ENCODE measurements at places on chromosomes 11 and 22.

DNA sequence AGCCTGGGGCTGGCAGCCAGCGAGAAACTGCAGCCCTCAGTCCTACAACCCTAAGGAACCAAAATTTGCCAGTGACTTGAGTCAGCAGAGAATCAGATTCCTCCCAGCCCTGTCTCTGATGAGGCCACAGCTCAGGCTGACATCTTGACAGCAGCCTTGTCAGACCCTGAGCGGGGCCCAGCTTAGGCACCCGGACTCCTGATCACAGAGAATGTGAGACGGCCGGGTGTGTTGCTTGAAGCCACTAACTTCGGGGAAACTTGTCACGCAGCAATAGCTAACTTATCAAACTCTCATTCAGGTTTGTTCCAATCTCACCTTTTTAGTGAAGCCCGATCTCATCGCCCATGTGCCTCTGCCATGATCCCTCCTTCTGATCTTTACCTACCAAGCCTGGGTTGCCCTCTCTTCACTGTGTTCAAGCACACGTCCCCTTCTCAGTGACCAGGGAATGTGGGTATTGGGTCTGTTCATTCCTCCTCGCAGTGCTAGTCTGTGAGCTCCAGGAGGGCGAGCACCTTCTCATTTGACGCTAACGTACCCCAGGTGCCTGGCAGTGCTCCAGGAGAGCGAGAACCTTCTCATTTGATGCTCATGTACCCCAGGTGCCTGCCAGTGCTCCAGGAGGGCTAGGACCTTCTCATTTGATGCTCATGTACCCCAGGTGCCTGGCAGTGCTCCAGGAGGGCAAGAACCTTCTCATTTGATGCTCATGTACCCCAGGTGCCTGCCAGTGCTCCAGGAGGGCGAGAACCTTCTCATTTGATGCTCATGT is 280.7 kb downstream of the BRD1 start:
- no peak for DNase-seq

DNA sequence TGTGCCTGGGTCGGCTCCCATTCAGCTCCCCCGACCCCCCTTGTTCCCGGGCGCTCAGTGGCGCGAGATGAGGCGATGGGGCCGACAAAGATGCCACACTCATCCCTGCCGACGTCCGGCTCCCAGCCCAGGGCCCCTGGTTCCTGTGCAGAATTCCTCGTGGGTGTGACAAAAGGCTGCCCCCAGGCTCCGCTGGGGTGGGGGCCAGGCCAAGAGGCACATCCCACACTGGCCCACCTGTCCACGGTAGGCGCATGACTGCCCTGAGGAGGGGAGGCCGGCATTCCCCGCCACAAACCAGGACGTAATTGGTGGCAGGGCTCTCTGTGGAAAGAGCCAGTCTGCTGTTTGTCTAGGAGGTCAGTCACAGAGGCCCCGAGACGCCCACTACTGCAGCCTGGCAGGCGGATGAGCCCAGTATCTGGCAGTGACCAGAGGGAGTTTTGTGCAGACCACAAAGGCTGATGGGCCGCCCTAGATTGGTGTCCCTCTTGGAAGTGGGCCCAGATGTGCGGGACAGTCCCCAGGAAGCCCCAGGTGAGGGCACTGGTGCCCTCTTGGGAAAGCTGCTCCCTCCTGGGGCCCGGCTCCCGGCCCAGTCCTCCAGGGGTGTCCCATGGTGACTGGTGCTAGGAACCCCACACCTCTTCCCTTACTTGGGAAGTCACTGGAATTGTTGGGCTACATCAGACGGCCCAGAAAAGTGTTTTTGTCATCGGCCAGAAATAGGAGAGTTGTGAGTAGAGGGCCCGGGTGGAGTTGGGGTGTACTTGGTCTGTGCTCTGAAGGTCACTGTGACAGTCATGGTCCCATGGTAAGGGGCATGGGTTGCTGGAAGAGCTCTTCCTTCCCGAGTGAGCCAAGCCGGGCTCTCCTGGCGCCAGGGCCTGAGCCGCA is 5.8 kb downstream of the CCND1 start:
- DNase-seq: no peak

DNA sequence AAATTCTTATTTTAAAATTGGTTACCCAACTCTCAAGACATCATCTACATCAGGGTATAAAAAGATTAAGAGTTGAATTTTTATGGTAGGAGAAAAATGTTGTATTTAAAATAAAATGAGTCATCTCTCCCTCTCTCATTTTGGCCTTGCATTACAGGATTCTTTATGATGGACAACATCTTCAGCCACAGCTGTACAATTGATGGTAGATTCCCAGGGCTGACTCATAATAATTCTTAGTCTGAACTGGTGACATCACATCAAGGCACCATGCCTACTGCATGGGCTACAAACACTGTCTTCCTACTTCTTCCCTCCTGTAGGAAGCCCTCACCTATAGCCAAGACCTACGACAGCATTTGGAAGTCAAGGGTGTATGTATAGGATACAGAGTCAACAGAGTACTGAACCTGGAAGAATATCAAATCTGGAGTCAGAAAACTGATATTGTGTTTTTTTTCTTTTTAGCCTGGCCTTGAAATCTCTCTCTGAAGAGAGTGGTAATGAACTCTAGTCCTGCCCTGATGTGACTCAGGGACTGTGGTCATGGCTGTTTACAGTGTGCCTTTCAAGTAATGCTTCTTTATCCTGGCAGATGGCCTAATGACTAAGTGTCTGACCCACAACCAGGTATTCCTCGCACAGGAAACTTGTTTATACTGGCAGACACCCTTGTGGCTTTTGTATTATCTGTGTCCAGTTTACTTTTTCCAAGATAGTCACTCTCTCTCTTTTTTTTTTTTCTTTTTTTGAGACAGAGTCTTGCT is 32.5 kb downstream of the MRGPRX2 start:
- DNase-seq: peak; percentile 64

GRCh38 chr22:48523091-48523490 is 1304.6 kb downstream of the BRD1 start:
- DNase-seq: no peak

DNA sequence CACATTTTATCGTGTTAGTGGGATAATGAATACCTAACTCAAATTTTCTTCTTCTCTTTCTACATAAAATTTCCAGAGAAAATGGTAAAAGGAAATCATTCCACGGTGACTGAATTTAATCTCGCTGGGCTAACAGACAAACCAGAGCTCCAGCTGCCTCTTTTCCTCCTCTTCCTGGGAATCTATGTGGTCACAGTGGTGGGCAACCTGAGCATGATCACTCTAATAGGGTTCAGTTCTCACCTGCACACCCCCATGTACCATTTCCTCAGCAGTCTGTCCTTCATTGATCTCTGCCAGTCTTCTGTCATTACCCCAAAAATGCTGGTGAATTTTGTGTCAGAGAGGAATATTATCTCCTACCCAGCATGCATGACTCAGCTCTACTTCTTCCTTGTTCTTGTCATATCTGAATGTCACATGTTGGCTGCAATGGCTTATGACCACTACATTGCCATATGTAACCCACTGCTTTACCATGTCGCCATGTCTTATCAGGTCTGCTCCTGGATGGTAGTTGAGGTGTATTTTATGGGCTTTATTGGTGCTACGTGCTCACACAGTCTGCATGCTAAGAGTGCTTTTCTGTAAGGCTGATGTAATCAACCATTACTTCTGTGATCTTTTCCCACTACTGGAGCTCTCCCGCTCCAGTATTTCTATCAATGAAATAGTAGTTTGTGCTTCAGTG is 24.1 kb downstream of the OR10D3 start:
- no peak for DNase-seq

DNA sequence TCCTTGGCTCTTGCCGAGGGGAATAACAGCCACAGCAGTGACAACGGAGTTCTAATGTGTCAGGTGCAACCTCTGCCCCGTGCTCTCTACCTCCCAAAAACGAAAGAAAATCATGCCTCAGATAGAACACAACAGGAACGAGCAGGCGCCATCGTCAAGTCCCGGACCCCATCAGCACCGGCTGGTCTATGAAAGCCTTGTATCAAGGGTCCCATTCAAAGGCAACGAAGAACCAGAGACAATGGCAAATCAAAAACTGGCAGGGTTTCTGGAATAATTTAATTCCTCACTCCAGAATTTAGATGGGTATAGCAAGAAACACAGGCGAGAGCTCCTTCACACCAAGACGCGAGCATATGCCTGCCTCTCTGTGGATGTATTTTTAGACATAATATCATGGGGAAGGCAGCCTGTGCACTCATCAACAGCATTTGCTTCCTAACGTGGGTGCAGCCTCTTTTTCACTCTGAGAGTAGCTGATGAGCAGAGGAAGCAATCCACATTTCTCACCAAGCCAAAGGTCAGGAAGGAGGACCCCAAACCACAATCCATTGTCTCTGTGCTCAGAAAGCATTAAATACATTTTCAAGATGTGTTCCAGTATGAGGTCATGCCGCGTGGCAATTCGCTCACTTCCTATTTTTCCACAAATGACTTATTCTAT is 193.4 kb upstream of the BLID start:
- DNase-seq: peak; percentile 49

DNA sequence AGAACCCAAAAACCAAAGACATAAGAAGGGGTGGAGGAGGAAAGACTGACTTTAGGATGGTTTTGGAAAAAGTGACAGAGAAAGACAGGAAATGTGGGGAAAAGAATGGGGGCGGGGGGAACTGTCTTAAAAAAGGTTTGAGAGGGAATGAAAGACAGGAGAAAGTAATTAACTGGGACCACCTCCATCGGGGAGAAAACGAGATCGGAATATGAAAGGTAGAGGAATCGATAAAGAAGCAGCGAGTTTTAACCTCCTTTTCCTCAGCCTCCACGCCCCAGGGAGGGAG is 524 bp downstream of the MTMR2 start:
- DNase-seq: no peak

- no peak for DNase-seq
Observed at GRCh38 chr11:124075841-124076651, 34.9 kb upstream of the OR10G7 start.

GRCh38 chr11:107741044-107741823 is 29.4 kb upstream of the SLN start:
- peak; percentile 45 for DNase-seq

DNA sequence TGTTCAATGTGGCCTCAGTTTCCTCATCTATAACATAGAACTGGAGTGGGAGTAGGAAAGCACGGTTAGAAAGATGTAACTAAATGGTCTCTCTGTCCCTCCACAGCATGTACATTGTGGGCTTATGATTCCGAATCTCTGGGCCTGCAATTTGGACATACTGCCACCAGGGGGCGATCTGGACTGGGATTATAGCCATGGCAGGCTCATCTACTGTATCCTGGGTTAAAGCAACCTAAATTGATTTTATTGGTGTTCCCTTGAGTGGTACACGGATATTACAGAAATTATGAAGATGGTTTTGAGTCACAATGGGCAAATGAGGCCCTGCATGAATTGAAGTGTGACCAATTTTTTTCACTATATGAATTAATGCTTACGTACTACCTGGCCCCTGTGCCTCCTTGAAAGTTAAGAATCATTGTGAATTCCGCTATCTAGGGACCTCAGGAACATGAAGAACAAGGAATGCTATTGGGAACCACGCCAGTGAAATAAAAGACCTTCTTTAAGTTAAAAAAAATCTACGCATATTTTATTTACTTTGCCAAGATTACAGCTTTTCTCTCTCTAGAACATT is 32.9 kb downstream of the TST start:
- DNase-seq: no peak

GRCh38 chr22:38740116-38740723 is 15.6 kb downstream of the SUN2 start:
- DNase-seq: no peak

DNA sequence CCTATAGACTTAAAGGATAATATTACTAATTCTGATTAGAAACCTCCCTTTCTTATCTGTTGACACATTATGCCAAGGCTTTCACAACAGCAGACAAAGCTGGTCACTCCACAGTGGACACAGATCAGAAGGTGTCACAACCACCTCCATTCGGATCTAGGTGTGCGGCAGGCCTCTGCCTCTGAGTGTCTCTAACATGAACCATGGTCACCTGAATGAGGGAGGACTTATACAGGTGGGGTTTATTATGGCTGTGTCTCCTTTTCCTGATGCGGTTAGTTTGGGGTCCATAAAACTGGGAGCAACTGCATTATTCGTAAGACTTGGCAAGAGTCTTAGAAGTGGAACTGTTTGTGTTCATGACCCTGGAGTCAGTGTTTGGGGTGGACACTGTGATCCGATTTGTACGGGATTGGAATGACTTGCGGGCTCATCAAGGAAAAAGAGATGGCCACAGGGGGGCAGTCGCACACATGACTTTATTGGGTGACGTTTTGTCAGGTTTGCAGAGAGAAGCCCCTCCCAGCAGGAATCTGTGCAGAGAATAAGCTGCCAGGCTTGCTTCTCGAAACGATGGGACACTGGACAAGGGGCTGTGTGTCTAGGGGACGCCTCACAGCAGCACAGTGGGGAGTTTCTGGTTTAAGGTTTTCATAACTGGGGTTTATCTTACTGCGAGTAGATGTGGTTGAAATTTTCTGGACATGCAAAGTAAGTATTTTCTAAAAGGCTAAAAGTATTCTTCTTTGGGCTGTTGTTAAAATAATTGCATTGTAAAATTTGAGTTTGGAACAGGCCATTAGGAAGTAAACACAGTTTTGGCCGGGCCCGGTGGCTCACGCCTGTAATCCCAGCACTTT is 90.6 kb downstream of the GAB4 start:
- DNase-seq: peak; percentile 34

- no peak for DNase-seq
Observed at GRCh38 chr11:111081021-111081511, 164.5 kb upstream of the POU2AF2 start.

- no peak for DNase-seq
Observed at GRCh38 chr11:64624883-64625481, 34.0 kb downstream of the SLC22A12 start.

- DNase-seq: peak; percentile 63
Observed at GRCh38 chr11:820655-821511, 2.2 kb downstream of the PNPLA2 start.

DNA sequence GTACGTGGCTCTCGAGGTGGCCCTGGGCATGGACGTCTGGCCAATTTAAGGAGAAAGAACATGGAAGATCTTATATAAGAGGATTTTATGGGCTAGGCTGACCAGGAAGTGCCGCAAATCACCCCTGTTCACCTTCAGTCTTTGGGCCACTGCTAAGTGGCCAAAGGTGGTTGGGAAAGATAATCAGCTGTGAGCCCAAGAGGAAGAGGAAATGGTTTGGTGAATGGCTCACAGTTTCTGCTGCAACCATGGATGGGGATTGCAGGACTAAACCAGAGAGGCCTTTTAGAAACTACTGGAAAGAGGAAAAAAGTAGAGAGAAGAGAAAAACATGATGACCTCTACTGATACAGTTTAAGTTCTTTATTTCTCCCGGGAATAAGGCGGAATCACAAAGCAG is 96.0 kb upstream of the ARHGAP20 start:
- no peak for DNase-seq

- DNase-seq: no peak
Observed at GRCh38 chr11:127143251-127143650, 142.7 kb upstream of the KIRREL3 start.

- DNase-seq: peak; percentile 76
Observed at GRCh38 chr11:111978028-111978771, 41.1 kb downstream of the DIXDC1 start.

GRCh38 chr11:16296273-16296672 is 60.1 kb downstream of the SOX6 start:
- no peak for DNase-seq

GRCh38 chr11:13110929-13111812 is 102.1 kb downstream of the RASSF10 start:
- peak; percentile 87 for DNase-seq
